ENCODE measurements at places on chromosomes 5 and 9.

DNA sequence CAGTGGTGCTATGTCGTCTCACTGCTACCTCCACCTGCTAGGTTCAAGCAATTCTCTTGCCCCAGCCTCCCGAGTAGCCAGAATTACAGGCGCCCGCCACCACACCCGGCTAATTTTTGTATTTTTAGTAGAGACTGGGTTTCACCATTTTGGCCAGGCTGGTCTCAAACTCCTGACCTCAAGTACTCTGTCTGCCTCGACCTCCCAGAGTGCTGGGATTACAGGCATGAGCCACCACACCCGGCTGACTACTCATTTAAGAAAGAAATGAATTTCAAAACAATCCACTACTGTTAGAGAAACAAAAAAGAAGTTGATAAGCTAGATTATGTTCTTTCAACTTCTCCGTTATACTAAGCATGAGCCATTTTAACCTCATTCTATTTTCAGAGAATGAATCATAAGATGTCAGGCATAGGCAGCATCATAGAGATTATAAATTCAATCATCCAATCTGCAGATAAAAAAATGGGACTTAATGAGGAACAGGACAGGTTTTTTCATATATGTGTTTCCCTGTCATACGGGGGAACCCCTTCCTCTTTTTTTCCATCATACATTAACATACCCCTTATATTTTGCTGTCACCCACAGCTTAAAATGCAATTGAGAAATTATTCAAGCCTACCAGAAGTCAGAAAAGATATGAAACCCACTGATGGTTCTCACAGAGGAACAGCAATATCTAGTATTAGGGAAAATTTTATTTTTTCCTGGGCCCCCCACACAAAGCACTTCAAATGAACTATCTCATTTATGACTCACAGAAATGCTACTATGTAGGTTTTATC, 26.5 kb upstream of the ADRB2 start:
- peak; percentile 16 for DNase-seq

- DNase-seq: peak; percentile 50
These were observed 29.9 kb downstream of the SLC6A18 start for GRCh38 chr5:1255081-1255561.

DNA sequence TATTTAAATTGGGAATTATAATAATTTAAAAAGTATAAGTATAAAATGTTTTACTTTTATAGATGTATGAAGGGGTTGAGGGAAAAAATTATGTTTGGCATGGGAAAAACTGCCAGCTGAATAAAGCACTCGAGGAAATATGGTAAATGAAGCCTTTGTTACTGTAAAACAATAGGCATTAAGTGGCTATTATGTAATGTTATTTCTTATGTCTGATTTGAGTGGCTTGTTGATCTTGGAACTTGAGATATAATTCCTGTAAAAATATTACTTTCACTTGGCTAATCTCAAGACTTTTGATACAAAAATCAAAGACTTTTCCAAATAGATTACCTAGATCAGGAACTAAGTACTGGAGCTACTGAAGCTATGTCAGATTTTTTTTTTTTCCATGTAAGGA, 182.9 kb downstream of the CD180 start:
- no peak for DNase-seq

- no peak for DNase-seq
These were observed 398.4 kb downstream of the MED10 start for GRCh38 chr5:5979761-5980537.

- DNase-seq: no peak
These were observed 46.9 kb upstream of the HSD17B4 start for GRCh38 chr5:119405419-119405818.

- no peak for DNase-seq
These were observed 1.3 kb upstream of the ISL1 start for GRCh38 chr5:51381761-51382474.

DNA sequence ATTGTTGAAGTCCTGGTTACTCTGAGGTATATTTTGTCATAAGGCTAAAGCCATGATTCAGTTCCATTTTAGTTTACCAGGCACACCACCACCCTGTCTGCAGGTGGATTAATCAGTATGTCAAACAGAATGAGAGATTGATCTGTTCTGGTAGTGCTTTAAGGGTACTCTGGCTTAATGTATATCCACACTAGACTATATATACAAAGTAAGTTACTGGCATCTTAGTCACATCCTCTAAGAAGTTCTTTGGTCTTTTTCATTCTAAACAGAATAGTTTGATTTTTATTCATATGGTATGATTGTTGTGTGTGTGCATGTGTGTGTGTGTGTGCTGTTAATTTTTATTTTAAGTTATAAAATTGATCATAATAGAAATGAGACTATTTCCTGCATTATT, 61.8 kb downstream of the RAB24 start:
- DNase-seq: no peak

DNA sequence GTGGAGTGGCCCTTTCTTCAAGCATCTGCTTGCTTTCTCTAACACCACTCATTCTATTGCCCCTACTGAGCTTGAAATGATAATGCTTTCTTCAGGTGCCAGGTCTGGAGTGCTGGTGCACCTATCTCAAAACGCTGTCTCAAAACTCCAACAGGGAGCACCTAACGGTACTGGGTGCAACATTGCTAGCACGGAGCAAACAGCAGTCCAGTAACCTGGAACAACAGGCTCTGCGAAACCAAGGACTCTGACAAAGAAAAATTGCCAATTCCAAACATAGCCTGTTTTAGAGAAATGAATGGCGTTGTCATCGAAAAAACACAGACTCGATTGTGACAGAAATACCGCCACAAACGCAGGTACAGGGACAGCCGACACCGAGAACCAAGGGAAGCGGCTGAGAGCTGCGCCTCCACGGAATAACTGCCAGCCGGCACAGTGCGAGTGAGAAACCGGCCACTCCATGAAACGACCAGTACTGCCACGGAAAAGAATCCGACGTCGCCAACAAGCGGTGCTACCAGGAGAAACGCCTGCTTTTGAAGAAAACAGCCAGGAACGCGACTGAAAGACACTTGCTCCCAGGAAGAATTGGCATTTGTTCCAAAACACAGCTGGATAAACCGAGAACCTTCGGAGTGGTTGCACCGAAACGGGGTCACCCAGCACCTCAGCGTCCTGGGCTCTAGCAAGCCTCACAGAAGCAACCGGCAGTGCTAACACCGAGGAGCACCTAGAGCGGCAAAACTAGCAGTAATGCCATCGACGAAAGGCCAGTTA, 3.1 kb downstream of the ANXA2R start:
- DNase-seq: no peak

GRCh38 chr9:114790521-114790920, 15.3 kb downstream of the TNFSF15 start:
- no peak for DNase-seq

DNA sequence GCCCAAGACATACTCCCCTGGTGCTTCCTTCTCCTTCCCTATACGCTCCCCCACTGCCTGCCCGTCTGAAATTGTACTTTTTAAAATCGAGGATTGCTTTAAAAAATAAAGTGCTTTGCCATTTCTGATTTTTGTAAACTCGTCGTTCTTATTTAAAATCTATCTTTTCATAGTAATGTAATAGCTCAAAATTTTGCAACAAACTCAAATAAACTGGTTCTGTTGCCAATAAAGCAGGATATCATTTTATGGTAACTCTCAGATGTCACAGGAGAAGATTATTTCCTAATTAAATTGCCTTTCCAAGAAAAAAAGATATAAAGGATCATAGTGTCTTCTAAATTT, 1.3 kb upstream of the NREP start:
- no peak for DNase-seq

GRCh38 chr9:111897601-111898137, 1.1 kb downstream of the UGCG start:
- DNase-seq: no peak

DNA sequence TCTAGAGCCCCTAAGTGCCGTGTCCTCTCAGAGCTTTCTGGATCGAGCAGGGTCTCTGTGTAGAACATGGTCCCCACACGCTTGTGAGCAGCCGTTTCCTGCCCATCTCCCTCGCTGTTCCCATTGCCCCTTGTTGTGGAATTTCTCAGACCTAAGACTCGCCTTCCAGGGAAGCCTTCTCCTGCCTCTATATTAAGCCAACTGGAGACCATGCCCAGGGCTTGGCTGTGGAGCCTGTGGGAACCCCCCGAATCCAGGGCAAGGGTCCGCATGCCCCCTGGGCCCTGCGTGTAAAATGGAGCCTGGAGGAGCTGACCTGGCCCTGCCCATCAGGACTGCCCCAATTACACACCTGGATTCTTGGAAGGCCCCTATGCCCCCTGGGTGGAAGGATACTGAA, 14.5 kb upstream of the SPATA31E1 start:
- no peak for DNase-seq

- DNase-seq: peak; percentile 39
These were observed 77.8 kb downstream of the GCNT4 start for GRCh38 chr5:74974451-74975091.

DNA sequence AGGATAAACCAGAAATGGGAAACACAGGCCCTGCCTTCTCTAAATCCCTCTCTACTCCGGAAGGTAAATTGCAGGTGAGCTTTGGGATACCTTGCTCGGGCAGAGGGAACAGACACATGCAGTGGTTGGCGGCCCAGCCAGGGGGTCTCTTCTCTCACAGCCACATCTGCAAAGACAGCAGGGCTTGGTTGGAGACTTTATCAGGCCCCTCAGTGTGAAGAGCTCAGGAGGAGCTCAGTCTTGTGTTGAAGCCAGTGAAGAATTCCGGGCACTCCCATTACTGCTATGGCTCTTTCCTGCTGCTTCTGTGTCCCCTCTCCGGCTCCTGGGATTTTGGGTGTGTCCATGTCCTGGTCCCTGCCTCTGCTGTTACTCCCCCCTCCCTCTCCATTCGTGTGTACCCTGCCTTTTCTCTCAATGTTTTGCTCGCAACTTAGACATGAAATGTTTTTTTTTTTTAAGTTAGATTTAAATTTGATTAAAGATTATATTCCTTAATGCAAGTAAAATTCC, 99.8 kb downstream of the TRIO start:
- no peak for DNase-seq

- DNase-seq: no peak
These were observed 206.2 kb upstream of the EFNA5 start for GRCh38 chr5:107876906-107877305.

DNA sequence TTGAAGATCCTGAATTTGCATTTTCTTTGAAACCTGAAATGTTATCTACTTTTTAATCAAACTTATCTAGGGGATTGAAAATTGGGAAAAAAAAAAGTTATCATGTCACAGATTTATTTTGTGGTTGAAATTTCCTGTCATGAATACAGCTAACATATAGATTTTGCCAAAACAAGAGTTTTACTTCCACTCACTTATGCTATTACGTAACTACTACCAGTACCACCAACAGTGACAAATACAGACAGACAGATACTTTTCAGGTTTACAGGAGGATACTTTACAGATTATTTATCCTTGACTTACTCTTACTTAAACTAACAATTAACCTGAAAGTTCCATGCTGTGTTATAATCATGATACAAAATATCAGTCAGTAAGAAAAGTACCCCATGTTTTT, 6.8 kb upstream of the MRPS30 start:
- DNase-seq: no peak

DNA sequence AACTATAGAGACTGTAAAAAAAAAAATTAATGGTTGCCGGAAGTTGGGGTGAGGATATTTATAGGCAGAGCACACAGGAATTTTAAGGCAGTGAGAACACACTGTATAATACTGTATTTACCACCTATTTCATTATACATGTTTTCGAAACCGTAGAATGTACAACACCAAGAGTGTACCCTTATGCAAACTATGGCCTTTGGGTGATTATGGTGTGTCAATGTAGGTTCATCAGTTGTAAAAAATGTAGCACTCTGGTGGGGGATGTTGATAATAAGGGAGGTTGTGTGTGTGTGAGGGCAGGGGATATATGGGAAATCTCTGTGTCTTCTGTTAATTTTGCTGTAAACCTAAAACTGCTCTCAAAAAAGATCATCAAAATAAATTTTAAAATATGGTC, 791.7 kb upstream of the CDH10 start:
- DNase-seq: no peak

DNA sequence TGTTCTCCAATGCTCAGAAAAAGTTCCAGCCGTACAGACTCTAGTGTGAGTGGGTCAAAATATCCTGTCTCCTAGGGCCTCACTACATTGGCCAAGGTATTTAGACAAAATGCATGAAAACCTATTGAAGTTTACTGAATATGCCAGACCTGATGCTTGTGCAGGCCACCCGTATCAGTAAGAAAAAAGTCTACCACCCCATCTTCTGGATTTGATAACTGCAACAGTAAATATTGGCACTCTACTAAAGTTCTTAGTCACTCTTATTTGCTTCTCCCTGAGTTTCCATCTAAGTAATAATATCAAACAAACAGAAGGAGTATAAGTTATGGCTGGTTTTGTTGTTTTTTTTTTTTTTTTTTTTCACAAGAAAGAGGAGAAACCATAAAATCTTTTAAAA, 627.7 kb upstream of the KLF4 start:
- DNase-seq: no peak

DNA sequence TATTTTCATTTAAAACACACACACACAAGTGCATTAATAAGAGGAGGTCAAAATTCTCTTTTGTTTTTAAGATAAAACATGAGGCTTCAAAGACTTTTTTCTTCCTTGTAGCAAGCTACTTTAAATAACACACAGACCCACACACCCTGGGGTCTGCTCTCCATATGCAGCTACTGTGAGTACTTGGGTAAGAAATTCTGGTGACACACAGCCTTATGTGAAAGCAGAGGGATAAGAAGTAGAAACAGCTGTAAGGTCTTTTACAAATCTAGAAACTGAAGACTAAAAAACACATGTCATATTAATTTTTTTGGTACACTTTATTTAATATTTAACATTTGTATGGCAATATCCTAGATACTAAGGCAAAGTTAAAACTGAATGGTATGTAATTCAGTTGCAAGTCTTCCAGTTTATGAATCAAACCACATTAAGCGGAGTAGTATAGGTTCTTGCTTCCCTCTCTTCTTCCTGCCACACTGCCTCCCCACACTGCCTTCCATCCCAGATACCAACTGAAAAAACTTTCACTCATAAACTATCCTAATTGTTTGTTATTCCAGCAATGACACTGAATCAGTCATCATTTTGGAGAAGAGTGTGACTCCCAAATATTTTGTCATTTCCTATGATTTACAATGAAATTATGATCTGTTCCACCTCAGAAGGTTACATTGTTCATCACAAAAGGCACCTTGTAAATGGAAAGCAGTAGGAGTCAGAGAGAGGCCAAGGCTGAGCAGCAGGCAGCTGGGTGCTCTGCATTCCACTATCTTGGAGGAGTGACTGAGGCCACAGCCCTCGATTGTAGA, 92.0 kb downstream of the PLCXD3 start:
- DNase-seq: no peak

GRCh38 chr5:130136300-130136699, 232.0 kb downstream of the CHSY3 start:
- no peak for DNase-seq

GRCh38 chr9:118129541-118129940, 425.3 kb downstream of the TLR4 start:
- no peak for DNase-seq
